ENCODE measurements at places on chromosomes 13 and 19.

DNA sequence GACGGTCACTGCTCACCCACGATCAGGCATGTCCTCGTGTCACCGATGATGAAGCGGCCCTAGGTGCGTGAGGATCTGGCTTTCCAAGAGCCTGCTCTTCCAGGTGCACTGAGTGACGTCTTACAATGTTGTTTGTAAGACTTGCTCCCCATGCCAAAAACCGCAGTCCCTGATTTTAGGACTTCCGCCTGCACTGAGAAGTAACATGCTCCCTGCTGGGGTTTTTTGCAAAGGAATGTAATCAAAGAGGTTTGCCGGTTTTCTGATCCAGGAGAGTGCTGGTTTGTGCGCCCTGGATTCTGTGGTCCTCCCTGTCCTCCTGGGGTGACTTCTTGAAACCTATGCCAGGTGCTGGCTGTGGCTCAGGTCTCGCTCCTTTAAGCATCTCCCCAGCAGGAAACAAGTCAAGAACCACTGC lies 38.8 kb downstream of the MYO9B start:
- DNase-seq = no peak

GRCh38 chr19:48568345-48568886 lies 16.4 kb downstream of the SULT2B1 start:
- no peak for DNase-seq

- DNase-seq = no peak
Observed at GRCh38 chr13:75072368-75072767, 409.6 kb downstream of the TBC1D4 start.

GRCh38 chr13:76983676-76984075 lies 8.2 kb upstream of the CLN5 start:
- no peak for DNase-seq

GRCh38 chr19:46946611-46947238 lies 72.9 kb upstream of the NPAS1 start:
- no peak for DNase-seq

GRCh38 chr13:113833111-113833830 lies 30.6 kb downstream of the GAS6 start:
- no peak for DNase-seq

GRCh38 chr13:52851137-52851962 lies 2.9 kb upstream of the PCDH8 start:
- no peak for DNase-seq

DNA sequence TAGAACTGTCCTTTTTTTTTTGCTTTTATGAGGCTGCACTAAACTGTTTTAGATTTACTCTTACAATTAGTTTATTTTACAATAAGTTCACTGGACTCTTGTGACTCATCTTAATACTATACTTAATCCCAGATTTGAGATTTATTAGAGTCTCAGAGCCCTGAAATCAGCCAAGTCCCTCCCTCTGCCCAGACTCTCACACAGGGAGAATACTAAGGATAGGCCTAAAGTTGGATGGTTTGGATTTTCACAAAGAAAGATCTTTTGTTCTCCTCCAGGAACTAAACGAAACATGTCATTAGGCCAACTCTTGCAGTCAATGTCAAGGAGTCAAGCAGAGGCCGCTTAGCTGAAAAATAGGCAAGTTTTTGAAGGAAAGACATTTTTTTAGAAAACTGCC lies 42.7 kb upstream of the MIR17HG start:
- DNase-seq = no peak

DNA sequence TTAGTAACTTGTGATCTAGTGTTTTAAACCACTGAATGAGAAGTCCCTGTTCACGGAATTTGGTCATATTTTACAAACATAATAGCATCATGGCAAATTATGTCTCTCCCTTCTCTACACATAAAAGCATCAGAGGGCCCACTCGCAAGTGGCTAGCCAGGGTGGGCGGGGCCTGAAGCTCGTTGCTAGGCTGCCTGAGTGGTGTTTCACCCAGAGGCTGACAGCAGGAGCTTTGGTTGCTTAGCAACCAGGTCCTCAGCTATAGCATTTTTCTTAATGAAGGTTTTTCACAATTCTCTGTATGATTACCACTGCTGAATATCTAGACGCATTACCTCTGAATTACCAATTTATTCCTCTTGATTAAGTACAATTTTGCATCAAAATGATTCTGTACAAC lies 126.5 kb downstream of the NALCN start:
- DNase-seq = no peak

GRCh38 chr13:114065141-114065925 lies 67.1 kb downstream of the RASA3 start:
- peak; percentile 37 for DNase-seq

- no peak for DNase-seq
Observed at GRCh38 chr19:3330047-3330446, 36.3 kb upstream of the NFIC start.

DNA sequence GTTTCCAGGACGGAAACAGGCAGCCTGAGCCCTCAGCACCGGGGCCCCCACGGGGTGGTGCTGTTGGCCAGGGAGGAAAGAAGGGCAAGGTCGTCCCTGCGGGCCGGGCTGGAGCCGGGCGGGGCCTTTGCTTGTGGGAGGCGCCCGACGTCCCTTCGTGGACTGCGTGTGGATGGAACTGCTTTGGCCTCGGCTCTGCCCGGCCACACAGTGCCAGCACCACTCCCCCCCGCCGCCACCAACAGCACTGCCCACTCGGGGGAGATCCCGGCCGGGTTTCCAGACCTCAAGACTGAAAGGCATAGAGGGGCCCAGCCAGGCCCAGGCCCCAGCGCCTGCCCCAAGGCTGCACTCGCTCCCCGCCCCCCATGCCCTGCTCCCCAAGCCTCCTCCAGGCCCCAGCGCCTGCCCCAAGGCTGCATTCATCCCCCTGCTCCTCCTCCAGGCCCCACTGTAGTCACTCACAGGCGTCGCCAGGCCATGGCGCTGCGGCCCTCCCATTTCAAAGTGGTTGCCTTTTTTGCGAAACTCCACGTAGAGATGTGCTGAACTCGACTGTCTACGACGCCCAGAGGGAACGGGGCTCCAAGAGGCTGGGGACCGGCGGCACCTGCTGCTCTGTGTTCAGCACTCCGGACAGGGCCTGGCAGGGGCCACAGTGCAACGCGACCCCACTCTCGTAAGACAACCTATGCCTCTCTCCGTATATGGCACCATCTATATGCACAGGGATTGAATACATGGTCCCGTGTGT lies 22.5 kb downstream of the C13orf46 start:
- DNase-seq = no peak

- DNase-seq = no peak
Observed at GRCh38 chr19:1254530-1255185, 6.3 kb downstream of the MIDN start.

DNA sequence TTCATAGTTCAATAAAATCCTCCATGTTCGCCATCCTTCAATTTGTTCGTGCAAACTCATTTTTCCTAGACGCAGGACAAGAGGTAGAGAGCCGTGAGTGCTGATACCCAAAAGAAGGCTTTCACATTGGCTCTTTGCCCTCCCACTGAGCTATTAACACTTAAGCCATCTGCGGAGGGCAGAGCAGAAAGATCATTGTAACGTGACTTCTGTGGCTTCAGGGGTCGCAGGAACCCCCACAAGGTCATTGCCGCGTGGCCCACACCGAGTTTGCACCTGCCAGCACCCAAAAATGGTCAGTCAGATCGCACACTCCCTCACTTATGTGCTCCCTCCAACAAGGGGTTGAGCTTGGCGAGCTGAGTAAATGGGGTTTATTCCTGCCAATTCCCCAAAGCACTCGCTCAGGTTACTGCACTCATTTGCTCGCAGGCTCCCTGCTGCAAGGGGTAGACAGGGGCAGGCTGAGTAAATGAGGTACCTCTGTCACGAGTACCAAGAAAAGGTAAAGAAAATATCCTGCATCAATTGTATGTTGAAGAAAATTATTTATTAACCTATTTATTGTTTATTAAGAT lies 144.1 kb downstream of the PRR20E start:
- no peak for DNase-seq

- no peak for DNase-seq
Observed at GRCh38 chr19:1168572-1169410, 5.3 kb downstream of the SBNO2 start.

GRCh38 chr13:103883164-103883563 lies 816.9 kb upstream of the SLC10A2 start:
- DNase-seq = no peak

DNA sequence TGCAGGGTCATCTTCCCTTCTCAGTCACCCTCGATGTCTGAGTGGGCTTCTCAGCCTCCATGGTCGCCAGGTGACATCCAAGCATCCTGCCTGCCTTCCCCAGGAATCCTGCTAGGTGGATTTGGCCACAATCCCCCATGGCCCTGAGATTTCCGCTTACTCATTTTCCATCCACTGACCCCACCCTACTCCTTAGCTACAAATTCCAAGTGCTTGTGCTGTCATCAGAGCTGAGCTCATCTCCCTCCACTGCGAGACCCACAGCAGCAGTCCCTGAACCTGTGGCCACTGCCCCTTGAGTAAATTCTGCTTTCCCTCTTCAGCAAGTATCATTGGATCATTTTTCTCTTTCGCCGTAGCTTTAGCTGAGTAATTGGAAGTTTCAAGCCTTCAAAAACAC lies 90.5 kb upstream of the ANKRD10 start:
- DNase-seq = no peak

DNA sequence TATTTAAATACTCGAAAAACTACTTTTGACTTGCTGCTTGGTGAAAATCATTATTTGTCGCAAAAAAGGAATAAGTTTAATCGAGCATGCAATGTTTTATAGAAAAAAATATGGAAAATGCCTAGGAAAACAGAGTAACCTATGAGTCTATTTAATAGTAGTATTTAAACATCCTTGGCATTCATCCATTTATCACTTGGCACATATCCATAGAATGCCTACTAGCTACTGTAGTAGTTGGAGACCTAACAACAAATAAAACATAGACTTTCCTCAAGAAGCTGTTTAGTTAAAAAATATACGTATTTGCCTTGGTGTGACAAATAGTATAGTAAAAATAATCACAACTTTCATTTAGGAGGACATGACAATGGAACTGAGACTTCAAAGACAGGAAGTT lies 302.1 kb downstream of the DIAPH3 start:
- DNase-seq = no peak

DNA sequence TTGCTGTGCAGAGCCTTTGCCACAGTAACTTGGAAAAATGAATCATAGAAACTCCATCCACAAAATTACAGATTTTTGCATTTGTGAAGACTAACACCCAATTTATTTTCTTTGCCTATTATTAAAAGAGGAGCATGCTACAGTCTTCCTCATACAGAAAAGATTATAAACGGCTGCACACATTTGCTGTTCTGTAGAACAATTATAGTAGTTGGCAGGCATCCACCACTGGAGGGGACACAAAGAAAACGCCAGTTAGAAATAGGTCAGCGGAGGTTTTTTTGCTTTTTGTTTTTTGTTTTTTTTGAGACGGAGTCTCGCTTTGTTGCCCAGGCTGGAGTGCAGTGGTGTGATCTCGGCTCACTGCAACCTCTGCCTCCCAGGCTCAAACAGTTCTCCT lies 51.6 kb downstream of the SACS start:
- no peak for DNase-seq

- DNase-seq = no peak
Observed at GRCh38 chr19:33700408-33701013, 78.8 kb downstream of the CHST8 start.

GRCh38 chr19:58009666-58010301 lies 7.2 kb upstream of the ZNF606 start:
- no peak for DNase-seq

- no peak for DNase-seq
Observed at GRCh38 chr19:9073806-9074205, 13.1 kb upstream of the OR1M1 start.

- no peak for DNase-seq
Observed at GRCh38 chr19:38072776-38073750, 151.0 kb downstream of the DPF1 start.
